NCI-H524 (cell line): ENCODE measurements at places on chromosomes 4 and X.

GRCh38 chr4:69875576-69875975 lies 15.6 kb upstream of the SULT1E1 start:
- DNase-seq: no peak

DNA sequence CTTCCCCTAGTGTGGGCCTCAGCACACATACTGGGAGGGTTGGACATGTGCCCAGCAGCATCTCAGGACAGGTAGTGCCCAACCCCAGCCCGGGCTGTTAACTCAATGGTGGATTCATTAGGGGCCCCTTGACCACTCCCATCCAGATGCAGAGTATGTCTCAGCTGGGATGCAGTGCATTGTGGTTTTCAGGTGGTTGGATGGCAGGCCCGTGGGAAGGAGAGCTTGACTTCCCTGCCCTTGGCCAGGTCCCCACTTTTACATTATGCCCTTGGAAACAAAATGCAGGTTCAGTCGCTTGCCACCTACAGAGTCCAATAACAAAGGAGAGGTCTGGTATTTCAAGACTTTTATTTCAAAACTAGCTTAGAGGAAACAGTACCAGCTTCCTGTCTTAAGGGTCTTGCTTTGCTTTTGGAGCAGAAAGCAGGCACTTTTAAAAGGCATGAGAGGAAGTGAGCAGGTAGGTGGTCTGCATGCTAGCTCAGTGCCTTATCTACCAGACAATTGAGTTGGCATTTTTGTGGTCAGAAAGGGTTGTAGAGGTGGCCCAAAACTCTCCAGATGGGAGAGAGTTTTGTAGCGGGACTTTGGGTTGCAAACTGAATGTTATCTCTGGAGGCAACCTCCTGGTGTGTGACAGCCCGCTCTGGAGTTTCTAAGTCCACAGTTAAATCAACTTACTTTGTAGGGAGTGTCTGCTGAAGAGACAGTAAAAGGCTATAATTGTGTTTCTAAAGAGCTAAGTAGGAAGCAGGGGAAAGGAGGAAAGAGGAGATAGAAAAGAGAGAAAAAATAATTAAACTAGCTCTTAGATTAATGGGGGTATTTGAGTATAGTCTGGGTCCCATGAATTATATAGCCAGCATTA lies 171.0 kb downstream of the GALNTL6 start:
- DNase-seq: no peak

- no peak for DNase-seq
These were observed 147.1 kb downstream of the FRAS1 start for GRCh38 chr4:78204176-78204575.

- no peak for DNase-seq
These were observed 41.4 kb upstream of the PHF8 start for GRCh38 chrX:54085666-54086065.

- DNase-seq: peak; percentile 0
These were observed 519.9 kb downstream of the IL15 start for GRCh38 chr4:142156256-142156655.
